ENCODE measurements at places on chromosomes 13 and 19. TPM values are rescaled to one million over a fixed set of nuclear protein-coding genes. Genes with fewer than 3 reads are reported as not detected.

Gene KLHL1
- total RNA-seq = not detected

- no peak for DNase-seq
- H3K27ac ChIP-seq = peak overlapping the region; percentile 97
- H3K4me3 ChIP-seq = peak overlapping the region; percentile 72
- no peaks in the 10 kb centered on the region for H3K27me3 ChIP-seq
Measured at GRCh38 chr19:13843104-13843921, 33.6 kb upstream of the NANOS3 start.

- no peaks in the 10 kb centered on the region for H3K36me3 ChIP-seq
- no peak overlapping the region for H3K27ac ChIP-seq
- DNase-seq = peak; percentile 67
- H3K27me3 ChIP-seq = no peaks in the 10 kb centered on the region
- H3K4me1 ChIP-seq = no peaks in the 10 kb centered on the region
Measured at GRCh38 chr19:53927739-53928138, 18.7 kb downstream of the CACNG7 start.

- H3K4me3 ChIP-seq = no peak overlapping the region
- no peak for DNase-seq
- no peaks in the 10 kb centered on the region for H3K36me3 ChIP-seq
Measured at GRCh38 chr13:110337247-110337646, 30.2 kb downstream of the COL4A2 start.

GRCh38 chr19:4909897-4910593 is 744 bp downstream of the UHRF1 start:
- DNase-seq = peak; percentile 96
- peak overlapping the region; percentile 93 for H3K4me3 ChIP-seq
- H3K36me3 ChIP-seq = peaks cover 44% of the 10 kb centered on the region
- H3K27me3 ChIP-seq = no peaks in the 10 kb centered on the region
- peak overlapping the region; percentile 87 for H3K27ac ChIP-seq
- peaks cover 33% of the 10 kb centered on the region for H3K4me1 ChIP-seq

DNA sequence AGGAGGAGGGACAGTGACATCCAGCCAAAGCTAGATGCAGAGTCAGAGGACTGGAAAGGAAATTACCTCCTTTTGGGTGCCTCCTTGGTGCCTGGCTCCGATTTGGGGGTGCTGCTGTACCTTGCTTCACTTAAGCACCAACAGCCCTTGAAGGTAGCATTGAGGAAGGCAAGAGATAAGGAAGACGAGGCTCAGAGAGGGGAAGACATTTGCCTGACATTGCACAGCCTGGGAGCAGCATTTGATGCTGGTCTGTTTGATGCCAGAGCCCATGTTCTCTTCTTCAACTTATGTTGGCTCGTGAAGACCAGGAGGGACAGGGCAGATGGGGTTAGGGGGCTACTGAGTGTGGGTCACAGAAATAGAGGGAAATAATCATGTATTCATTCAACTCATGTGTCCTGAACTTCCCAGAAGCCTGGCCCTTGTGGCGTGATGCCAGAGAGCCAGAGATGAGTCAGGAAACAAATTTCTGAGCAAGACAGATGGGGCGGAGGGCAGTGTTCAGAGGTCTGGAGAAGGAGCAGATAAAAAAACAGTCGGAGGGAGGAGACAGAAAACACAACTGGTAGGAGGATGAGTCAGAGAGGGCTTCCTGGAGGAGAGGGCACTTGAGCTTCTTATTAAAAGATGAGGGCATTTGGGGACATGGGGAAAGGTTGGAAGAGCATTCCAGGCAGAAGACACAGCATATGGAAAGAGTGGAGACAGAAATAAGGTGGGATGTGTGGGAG is 3.0 kb upstream of the C19orf81 start:
- H3K36me3 ChIP-seq = no peaks in the 10 kb centered on the region
- H3K27me3 ChIP-seq = no peaks in the 10 kb centered on the region
- H3K4me1 ChIP-seq = peaks cover 13% of the 10 kb centered on the region

Gene PSG3
- not detected for total RNA-seq

Gene KLK5
- total RNA-seq = not detected

- H3K27me3 ChIP-seq = no peaks in the 10 kb centered on the region
- H3K4me1 ChIP-seq = no peaks in the 10 kb centered on the region
- no peaks in the 10 kb centered on the region for H3K36me3 ChIP-seq
- no peak for DNase-seq
- no peak overlapping the region for H3K27ac ChIP-seq
- H3K4me3 ChIP-seq = no peak overlapping the region
Measured at GRCh38 chr19:39218230-39219007, 14.4 kb upstream of the SYCN start.

DNA sequence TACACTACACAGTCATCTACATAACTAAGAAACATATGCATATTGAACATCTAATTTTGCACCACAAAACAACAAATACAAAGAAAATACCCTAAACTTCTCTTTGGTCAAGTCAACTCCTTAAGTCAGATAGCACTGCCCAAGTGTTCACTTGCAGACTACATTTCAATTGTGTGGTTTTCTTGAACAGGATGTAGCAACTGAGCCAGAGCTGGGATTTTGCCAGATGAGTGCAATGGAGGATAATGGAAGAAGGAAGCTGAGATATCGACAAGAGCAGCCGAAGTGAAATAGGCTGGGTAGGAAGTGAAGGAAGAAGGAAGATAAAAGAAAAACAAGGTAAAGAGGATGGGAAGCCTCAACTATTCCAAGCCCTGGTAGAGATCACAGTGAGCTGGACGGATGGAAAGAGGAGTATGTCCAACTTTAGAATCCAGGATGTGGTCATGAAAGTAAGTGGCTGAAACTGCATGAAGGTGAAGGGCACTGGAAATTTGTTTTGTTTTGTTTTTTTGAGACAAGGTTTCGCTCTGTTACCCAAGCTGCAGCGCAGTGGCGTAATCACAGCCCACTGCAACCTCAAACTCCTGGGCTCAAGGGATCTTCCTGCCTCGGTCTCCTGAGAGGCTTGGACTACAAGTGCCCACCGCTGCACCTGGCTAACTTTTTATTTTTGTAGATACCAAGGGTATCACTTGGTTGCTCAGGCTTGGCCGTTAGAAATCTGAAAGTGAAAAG is 15.0 kb downstream of the NUFIP1 start:
- peaks cover 60% of the 10 kb centered on the region for H3K36me3 ChIP-seq
- H3K4me1 ChIP-seq = no peaks in the 10 kb centered on the region
- H3K27me3 ChIP-seq = no peaks in the 10 kb centered on the region
- H3K4me3 ChIP-seq = no peak overlapping the region
- DNase-seq = no peak
- no peak overlapping the region for H3K27ac ChIP-seq

GRCh38 chr19:17520865-17521264 is 9.4 kb downstream of the PGLS start:
- H3K27me3 ChIP-seq = no peaks in the 10 kb centered on the region
- 0 out of 3 replicates have a peak, but pooled peaks cover 7% of the 10 kb centered on the region for H3K4me1 ChIP-seq
- no peak overlapping the region for H3K4me3 ChIP-seq
- no peak for DNase-seq
- peaks cover 14% of the 10 kb centered on the region for H3K36me3 ChIP-seq

GRCh38 chr19:10009714-10010224 is 535 bp downstream of the COL5A3 start:
- H3K27me3 ChIP-seq = peaks cover 48% of the 10 kb centered on the region
- H3K4me1 ChIP-seq = no peaks in the 10 kb centered on the region
- no peak overlapping the region for H3K27ac ChIP-seq
- no peak for DNase-seq

Gene ZNF562
- total RNA-seq = 34.3 TPM

DNA sequence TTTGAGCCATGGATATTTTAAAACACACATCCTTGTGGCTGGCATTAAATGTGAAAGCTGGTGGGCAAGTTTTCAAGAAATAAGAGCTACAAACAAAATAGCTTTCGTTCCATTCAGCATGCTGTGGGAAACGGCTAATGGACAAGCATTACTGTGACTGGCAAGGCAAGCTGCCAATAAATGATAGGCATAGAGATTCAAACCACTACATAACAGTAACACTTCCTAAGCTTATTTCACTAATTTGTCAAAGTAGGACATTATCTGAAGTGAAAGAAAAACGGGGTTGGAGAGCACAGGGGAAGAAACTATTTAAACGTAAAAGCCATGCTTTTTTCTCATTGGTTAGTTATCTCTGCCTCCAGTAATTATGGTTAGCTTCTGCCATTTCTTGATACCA is 26.0 kb downstream of the OBI1 start:
- peaks cover 66% of the 10 kb centered on the region for H3K36me3 ChIP-seq
- H3K4me1 ChIP-seq = no peaks in the 10 kb centered on the region
- H3K27me3 ChIP-seq = no peaks in the 10 kb centered on the region
- DNase-seq = no peak
- no peak overlapping the region for H3K4me3 ChIP-seq

- peaks cover 52% of the 10 kb centered on the region for H3K4me1 ChIP-seq
- peak overlapping the region; percentile 36 for H3K27ac ChIP-seq
- H3K4me3 ChIP-seq = peak overlapping the region; percentile 37
- DNase-seq = peak; percentile 91
- no peaks in the 10 kb centered on the region for H3K27me3 ChIP-seq
Measured at GRCh38 chr19:38417544-38418506, 8.2 kb downstream of the RASGRP4 start.

- no peaks in the 10 kb centered on the region for H3K36me3 ChIP-seq
- peak; percentile 82 for DNase-seq
- peaks cover 28% of the 10 kb centered on the region for H3K27me3 ChIP-seq
- H3K4me1 ChIP-seq = peaks cover 25% of the 10 kb centered on the region
Measured at GRCh38 chr19:8585894-8586750, 8.9 kb upstream of the MYO1F start.

GRCh38 chr19:2235381-2236063 is 607 bp downstream of the PLEKHJ1 start:
- H3K36me3 ChIP-seq = peaks cover 57% of the 10 kb centered on the region
- peak overlapping the region; percentile 97 for H3K4me3 ChIP-seq
- peaks cover 19% of the 10 kb centered on the region for H3K4me1 ChIP-seq
- no peaks in the 10 kb centered on the region for H3K27me3 ChIP-seq

Gene MYH14
- 0.86 TPM for total RNA-seq

GRCh38 chr13:21071924-21072323 is 10.5 kb upstream of the LATS2 start:
- H3K27ac ChIP-seq = no peak overlapping the region
- peaks cover 2% of the 10 kb centered on the region for H3K27me3 ChIP-seq
- no peaks in the 10 kb centered on the region for H3K36me3 ChIP-seq
- no peak for DNase-seq
- H3K4me3 ChIP-seq = no peak overlapping the region
- H3K4me1 ChIP-seq = peaks cover 4% of the 10 kb centered on the region

DNA sequence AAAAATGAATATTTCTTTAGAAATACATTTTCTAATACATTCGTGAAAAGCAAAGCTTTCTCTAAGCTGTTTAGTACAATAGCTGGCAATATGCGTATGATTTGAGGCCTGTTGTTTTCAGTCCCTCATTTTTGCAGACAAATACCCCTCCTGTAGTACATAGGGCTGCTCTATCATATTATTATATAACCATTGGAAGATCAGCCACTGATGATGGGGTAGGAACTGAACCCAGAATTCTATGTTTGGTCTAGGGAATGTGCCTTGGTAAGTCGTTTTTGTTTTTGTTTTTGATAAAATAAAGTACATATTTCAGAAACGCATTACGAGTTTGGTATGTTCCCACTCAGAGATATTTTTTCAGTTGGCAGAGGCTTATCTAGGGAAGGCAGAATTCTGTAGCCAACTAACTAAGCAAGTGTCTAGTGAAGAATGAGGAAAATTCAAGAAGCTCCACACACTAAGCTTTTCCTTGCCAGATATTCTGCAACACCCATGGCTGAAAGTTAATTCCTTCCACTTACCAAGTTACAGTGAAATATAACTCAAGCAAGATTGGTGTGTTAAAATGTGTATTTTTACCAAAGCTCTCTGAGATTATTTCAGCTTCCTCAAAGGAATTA is 656.9 kb upstream of the MIR17HG start:
- DNase-seq = no peak
- H3K27me3 ChIP-seq = no peaks in the 10 kb centered on the region
- H3K4me1 ChIP-seq = no peaks in the 10 kb centered on the region
- no peak overlapping the region for H3K27ac ChIP-seq

- no peaks in the 10 kb centered on the region for H3K27me3 ChIP-seq
- H3K27ac ChIP-seq = no peak overlapping the region
- DNase-seq = no peak
Measured at GRCh38 chr19:48910803-48911202, 10.7 kb downstream of the NUCB1 start.

DNA sequence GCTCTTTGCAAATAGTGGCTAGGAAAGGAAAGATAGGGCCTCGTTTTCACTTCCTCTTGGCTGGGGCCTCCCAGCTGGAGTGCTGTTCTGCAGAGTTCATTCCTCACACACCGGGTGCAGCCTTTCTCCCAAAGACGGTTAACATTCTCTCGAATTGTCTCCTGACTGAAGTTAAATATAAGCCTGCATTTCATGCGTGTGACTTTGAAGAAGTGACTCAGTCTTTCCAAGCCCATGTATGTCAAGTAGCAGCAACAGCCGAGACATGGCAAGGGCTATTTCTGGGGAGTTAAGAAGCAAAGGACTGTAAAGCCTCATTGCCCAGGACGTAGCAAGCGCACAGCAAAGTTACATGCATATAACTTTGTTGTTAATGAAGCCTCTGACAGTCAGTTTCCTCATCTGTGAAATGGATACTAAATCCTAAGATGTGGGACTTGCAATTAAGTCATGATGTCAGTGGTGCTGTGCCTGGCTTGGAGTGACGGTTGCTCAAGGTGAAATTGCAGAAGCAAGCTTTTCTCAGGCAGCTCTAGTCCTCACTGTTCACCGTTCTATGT is 502.4 kb downstream of the MYO16 start:
- no peak overlapping the region for H3K4me3 ChIP-seq
- no peaks in the 10 kb centered on the region for H3K4me1 ChIP-seq
- no peak for DNase-seq
- H3K36me3 ChIP-seq = no peaks in the 10 kb centered on the region

DNA sequence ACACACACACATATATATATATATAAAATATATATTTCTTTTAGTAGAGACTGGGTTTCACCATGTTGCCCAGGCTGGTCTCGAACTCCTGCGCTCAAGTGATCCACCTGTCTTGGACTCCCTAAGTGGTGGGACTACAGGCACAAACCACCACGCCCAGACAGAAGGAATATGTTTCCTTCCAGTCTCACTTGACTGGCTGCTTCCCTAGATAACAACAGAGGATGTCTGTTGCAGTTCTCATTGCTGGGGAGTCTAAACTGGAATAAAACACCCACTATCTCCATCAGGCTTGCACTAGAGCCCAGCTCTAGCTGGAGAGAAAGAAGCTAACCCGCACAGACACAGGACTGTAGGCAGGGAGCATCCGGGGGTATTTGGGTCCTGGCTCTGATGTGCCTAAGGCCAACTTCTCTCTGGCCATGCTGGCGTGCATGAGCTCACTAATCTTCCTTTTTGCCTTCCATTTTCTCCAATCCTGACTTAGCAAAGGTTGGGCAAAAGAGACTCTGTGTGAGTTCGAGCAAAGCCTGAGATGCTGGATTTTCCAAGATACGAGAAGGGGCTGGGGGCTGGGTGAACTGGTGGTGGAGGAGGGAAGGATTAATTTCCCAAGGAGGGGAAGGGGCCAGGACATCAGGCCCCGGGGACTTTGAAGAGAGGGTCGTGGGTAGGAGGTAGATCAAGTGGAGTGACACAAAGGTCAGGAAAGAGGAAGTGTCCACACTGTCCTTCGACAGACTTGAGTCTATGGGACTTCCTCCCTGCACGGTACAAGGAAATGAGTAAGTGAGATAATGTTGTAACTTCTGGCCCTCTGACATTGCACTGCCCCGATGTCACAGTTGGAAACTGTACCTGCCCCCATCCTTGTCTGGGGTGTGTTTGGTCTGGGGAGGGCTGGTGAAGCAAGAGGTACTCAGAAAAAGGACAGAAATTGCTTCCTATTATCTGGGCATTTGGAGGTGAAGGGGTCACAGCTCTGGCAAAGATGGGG is 22.5 kb upstream of the ALOX5AP start:
- DNase-seq = no peak
- H3K36me3 ChIP-seq = no peaks in the 10 kb centered on the region
- no peaks in the 10 kb centered on the region for H3K4me1 ChIP-seq
- no peaks in the 10 kb centered on the region for H3K27me3 ChIP-seq

All from K562 (cell line).